ENCODE measurements at places on chromosomes 7 and 10. TPM values are rescaled to one million over a fixed set of nuclear protein-coding genes. Genes with fewer than 3 reads are reported as not detected.
A peak's percentile ranks its signal among the peaks of the same experiment; 100 is the strongest.

The HMX2 gene
- not detected for total RNA-seq

The STOX1 gene
- 0.64 TPM for total RNA-seq

The AKR1E2 gene
- total RNA-seq, result 5.1 TPM

The CYP2E1 gene
- not detected for total RNA-seq

The PTF1A gene
- total RNA-seq, result not detected

The GBX1 gene
- total RNA-seq, result not detected

The CLRN3 gene
- not detected for total RNA-seq

The CPXM2 gene
- not detected for total RNA-seq

GRCh38 chr10:84008878-84009277 is 130.4 kb upstream of the GHITM start:
- DNase-seq, result peak; percentile 16
- H3K27me3 ChIP-seq, result peaks cover 31% of the 10 kb centered on the region
- no peaks in the 10 kb centered on the region for H3K4me1 ChIP-seq
- H3K36me3 ChIP-seq, result no peaks in the 10 kb centered on the region
- no peak overlapping the region for H3K27ac ChIP-seq
- H3K4me3 ChIP-seq, result no peak overlapping the region

DNA sequence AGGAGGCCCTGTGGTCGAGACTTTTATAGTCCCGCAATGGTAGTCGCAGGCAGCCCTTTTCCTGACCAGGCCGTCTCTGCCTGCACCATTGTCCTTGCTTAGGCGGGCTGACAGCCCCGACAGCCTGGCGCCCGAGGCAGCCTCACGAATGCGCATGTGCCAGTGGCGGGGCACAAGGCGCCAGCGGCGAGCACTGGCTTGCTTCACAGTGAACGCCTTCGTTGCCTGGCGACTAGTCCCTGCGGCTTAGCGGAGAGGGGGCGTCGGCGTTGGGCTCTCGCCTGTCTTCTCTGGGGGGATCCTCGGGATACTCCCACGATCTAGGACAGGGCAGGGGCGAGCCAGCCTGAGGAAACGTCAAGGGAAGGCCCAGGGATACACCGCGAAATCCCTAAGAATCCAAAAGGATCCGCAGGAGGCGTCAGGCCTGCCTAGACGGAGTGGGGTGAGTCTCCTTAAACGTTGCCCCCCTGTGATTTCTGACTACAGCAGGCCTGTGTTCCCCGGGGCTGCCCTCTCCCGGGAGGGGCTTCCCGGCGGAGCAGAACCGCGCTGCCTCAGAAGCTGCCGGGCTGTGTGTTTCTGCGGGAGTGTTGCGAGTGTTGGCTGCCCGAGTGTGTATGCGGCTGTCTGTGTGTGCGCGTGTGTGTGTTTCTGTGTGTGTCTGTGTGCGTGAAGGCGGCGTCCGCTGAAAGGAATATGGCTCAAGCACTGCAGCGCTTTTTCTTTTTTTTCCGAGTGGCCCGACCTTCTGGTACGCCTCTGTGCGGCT is 20.5 kb upstream of the ZNF273 start:
- H3K27ac ChIP-seq, result no peak overlapping the region
- peak overlapping the region; percentile 69 for H3K4me3 ChIP-seq
- no peaks in the 10 kb centered on the region for H3K36me3 ChIP-seq
- peak; percentile 56 for DNase-seq
- H3K27me3 ChIP-seq, result peaks cover 79% of the 10 kb centered on the region

DNA sequence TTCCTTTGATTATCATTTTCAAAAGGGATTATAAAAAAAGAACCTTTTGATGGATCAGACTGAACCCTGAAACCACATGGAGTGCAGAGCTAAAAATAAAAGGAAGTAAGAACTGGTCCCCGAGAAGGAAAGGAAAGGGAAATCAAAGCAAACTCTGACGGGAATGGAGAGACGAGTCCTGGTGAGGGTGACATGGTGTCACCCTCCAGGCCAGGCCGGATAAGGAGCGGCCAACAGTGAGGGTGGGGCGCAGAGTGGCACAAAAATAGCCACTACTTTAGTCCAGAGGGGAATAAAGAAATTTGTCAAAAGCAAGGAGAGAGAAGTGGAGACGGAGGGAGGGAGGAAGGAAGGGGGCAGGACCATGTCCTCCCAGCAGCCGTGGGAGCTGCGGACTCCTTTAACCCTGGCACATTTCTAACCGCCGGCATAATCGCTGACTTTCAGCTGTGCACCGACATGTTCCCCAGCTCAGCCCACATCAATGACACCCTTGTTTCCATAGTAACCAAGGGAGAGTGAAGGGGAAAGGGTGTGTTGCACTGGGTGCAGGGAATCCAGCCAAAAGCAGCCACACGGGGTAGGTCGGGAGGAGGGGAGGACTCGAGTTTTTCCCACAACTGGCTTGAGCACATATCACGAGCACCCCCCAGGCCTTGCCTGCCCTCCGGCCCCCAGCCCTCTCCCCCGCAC is 29.7 kb downstream of the TRIM8 start:
- H3K27ac ChIP-seq, result peak overlapping the region; percentile 40
- peak; percentile 72 for DNase-seq
- H3K4me1 ChIP-seq, result peaks cover 42% of the 10 kb centered on the region
- peak overlapping the region; percentile 78 for H3K4me3 ChIP-seq

DNA sequence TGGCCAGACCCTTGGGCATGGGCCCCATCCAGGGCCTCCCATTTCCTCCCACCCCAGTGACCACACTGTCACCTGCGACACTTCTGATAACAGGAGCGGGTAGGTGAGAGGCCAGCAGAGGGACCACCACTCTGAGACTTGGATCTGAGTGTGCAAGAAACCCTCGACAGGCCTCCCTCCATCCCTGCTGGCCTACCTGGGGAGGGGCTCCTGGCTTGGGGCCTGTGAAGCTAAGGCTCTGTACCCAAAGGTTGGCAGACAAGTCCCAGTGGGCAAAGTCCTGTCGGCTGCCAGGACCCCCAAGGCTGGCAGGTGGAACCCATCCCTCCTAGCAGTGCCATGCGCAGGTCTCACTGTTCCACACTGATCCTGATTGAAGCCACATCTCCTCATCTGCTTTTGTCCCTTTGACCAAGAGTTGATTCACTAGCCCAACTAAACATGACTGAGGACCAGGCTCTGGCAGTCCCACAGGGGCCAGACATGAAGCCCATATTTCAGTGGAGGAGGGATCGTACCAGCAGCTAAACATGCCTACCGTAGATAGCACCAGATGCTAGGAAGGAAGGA is 1.2 kb upstream of the PGAM2 start:
- no peak overlapping the region for H3K4me3 ChIP-seq
- peaks cover 27% of the 10 kb centered on the region for H3K4me1 ChIP-seq
- peaks cover 5% of the 10 kb centered on the region for H3K27me3 ChIP-seq

- H3K27ac ChIP-seq, result no peak overlapping the region
- no peak for DNase-seq
- no peak overlapping the region for H3K4me3 ChIP-seq
- no peaks in the 10 kb centered on the region for H3K36me3 ChIP-seq
Observed at GRCh38 chr10:97188261-97188711, 2.5 kb upstream of the SLIT1 start.

- H3K27me3 ChIP-seq, result no peaks in the 10 kb centered on the region
- peaks cover 4% of the 10 kb centered on the region for H3K4me1 ChIP-seq
- H3K4me3 ChIP-seq, result no peak overlapping the region
Observed at GRCh38 chr10:73262105-73262730, 9.8 kb upstream of the MRPS16 start.

GRCh38 chr10:129784891-129785290 is 179.2 kb downstream of the EBF3 start:
- H3K4me1 ChIP-seq, result no peaks in the 10 kb centered on the region
- H3K36me3 ChIP-seq, result peaks cover 9% of the 10 kb centered on the region
- no peak overlapping the region for H3K4me3 ChIP-seq
- DNase-seq, result no peak

- peaks cover 48% of the 10 kb centered on the region for H3K27me3 ChIP-seq
- H3K27ac ChIP-seq, result no peak overlapping the region
Observed at GRCh38 chr10:66925373-66925772, 463 bp upstream of the LRRTM3 start.

DNA sequence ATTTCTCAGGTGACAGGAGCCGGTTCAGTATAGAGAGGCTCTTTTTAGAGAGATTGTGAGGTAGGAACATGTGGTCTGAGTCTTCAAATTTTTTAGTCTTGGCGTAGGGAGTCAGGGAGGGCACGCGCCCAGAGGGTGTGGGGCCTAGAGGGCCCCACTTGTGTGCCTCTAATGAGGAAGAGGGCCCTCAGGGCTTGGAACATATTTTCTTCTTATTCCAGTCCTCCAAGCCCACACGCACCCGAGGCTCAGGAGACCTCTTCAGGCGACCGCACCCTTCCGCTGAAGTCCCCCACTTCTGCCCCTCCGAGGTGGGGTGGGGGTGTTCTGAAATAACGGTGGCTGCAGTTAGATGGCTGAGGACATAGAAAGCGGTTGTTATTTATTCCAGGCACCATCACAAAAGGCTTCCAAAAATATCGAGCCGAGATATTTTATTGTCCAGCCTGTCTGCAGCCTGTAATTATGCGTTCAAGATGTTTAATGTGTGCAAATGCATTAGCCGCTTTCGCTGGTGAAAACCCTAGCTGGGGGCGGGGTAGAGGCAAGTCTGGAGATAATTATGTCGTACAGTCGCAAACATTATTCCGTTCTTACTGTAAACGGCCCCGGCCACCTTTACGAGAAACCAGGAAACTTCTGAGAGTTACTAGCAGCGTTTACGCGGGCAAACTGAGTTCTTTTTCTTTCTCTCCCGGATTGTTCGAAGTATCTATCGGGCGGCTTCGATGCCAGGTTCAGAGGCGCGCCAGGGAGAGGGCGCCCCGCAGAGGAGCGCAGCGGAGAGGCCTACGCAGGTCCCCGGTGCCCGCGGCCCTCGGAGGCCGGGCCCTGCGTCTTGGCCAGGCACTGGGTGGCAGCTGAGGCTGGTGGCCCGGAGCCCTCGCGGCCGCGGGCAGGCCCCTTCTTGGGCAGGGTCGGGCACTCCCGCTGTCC is 12.9 kb upstream of the HOXA13 start:
- no peaks in the 10 kb centered on the region for H3K36me3 ChIP-seq
- peaks cover 11% of the 10 kb centered on the region for H3K4me1 ChIP-seq
- DNase-seq, result no peak
- peaks cover 96% of the 10 kb centered on the region for H3K27me3 ChIP-seq
- no peak overlapping the region for H3K4me3 ChIP-seq
- H3K27ac ChIP-seq, result no peak overlapping the region

DNA sequence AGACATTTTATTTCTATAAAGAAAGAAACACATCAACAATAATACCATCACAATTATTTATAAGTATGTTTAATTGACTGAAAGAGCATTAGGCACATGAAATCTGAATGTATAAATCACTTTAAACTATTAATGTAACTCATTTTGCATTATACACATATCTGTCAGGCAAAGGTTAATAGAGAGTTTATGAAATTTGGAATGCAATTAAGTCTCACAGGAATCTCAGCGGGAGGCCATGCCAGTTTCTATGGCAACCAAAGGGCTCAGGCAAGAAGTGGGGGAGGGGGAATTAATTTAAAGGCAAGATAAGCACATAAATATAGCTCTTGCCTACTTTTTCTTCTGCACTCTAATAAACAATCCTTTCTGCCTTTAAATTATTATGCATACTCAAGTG is 152.6 kb downstream of the SLC16A9 start:
- no peak overlapping the region for H3K4me3 ChIP-seq
- DNase-seq, result no peak
- H3K4me1 ChIP-seq, result no peaks in the 10 kb centered on the region
- H3K27me3 ChIP-seq, result peaks cover 3% of the 10 kb centered on the region

DNA sequence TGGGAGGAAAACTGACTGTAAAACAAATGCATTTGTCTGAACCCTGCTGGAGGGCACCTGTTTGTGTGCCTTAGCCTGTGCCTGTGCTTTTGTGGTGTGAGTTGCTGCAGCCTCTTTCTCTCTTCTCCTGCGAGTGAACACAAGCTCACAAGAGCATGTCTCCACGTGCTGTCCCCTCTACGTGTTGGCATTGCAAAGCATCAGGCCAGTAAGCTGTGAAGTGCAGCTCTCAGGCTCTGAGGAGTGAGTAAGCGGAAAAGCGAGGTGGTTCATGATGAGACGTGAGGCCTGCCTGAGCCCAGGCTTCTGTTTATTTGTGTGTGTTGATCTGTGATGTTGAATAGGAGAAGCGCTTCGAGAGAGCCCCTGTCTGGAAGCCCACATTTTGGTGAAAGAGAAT is 85.6 kb upstream of the PDCD4 start:
- peak overlapping the region; percentile 62 for H3K27ac ChIP-seq
- peaks cover 9% of the 10 kb centered on the region for H3K36me3 ChIP-seq
- H3K4me3 ChIP-seq, result no peak overlapping the region
- H3K4me1 ChIP-seq, result peaks cover 52% of the 10 kb centered on the region
- H3K27me3 ChIP-seq, result no peaks in the 10 kb centered on the region

DNA sequence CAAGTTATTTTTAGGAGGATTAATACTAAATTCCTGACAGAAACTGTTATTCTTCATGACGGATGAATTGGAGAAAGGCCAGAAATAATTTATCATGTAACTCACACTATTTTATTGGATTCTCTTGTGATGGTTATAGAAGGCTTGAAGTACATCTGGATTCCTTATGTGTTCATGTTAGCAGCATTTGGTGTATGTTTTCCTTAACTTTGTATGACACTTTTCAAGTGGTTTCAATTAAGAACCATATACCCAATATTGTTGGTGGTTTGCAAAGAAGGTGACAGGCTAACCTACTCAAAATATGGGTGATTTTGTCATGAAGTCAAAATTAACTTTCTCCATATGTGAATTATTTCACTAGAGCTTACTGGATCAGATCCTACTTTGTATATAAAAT is 532.2 kb upstream of the CNTNAP2 start:
- H3K27me3 ChIP-seq, result no peaks in the 10 kb centered on the region
- no peak overlapping the region for H3K4me3 ChIP-seq
- no peaks in the 10 kb centered on the region for H3K36me3 ChIP-seq
- no peaks in the 10 kb centered on the region for H3K4me1 ChIP-seq
- DNase-seq, result no peak
- no peak overlapping the region for H3K27ac ChIP-seq

DNA sequence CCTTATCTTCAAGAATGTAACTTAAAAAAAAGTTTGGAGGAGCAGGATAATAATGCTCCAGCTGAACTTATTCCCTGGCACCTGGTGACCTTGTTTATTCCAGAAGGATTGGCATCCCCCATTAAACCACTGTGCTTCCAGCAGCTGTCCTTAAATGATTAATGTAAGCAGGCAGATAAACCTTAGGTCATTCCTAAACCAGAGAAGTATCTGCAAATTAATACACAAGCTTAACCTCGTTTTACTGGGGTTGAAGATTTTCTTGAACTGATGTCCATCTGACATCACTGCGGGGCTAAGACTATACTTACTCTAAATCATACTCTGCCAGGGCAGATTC is 116.1 kb upstream of the PALS2 start:
- H3K27ac ChIP-seq, result no peak overlapping the region
- H3K4me3 ChIP-seq, result no peak overlapping the region
- DNase-seq, result no peak
- H3K36me3 ChIP-seq, result no peaks in the 10 kb centered on the region
- no peaks in the 10 kb centered on the region for H3K4me1 ChIP-seq

GRCh38 chr10:44334621-44335184 is 50.2 kb downstream of the CXCL12 start:
- H3K36me3 ChIP-seq, result no peaks in the 10 kb centered on the region
- no peak for DNase-seq
- H3K27ac ChIP-seq, result no peak overlapping the region
- no peak overlapping the region for H3K4me3 ChIP-seq
- no peaks in the 10 kb centered on the region for H3K4me1 ChIP-seq

DNA sequence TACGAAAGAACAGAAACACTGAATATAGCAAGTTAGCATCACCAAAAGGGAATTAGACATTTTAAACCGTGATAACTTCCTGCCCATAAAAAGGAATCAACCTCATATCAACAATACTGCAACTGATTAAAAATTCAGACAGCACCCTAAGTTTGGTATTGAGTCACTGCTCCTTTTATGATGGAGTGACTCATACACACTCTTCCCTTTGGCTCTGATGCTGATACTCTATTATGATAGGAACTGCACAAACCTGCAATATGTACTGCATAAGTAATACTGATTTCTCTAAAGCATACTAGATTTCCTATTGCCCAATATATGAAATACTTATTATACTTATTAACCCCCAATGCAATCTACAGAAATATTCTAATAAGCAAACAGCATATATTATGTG is 118.7 kb downstream of the PARD3 start:
- peaks cover 6% of the 10 kb centered on the region for H3K4me1 ChIP-seq
- H3K36me3 ChIP-seq, result no peaks in the 10 kb centered on the region
- H3K4me3 ChIP-seq, result no peak overlapping the region
